Activated naive CD4-positive, alpha-beta T cell treated with anti-CD3 and anti-CD28 coated beads, Interleukin-2, amount 50 U/mL, for 72 hours (primary cell): ENCODE measurements at places on chromosomes 2 and 18. TPM values are rescaled to one million over a fixed set of nuclear protein-coding genes. Genes with fewer than 3 reads are reported as not detected.

DNA sequence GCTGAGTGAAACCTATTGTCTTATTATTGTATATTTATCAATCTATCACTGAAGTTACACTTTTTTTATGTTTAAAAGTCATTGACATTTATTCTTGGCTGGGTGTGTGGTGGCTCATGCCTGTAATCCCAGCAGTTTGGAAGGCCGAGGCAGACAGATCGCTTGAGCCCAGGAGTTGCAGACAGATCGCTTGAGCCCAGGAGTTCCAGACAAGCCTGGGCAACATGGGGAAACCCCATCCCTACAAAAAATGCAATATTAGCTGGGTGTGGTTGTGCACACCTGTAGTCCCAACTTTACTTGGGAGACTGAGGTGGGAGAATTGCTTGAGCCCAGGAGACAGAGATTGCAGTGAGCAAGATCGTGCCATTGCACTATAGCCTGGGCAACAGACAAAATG, 97.8 kb downstream of the EPC2 start:
- DNase-seq = no peak

DNA sequence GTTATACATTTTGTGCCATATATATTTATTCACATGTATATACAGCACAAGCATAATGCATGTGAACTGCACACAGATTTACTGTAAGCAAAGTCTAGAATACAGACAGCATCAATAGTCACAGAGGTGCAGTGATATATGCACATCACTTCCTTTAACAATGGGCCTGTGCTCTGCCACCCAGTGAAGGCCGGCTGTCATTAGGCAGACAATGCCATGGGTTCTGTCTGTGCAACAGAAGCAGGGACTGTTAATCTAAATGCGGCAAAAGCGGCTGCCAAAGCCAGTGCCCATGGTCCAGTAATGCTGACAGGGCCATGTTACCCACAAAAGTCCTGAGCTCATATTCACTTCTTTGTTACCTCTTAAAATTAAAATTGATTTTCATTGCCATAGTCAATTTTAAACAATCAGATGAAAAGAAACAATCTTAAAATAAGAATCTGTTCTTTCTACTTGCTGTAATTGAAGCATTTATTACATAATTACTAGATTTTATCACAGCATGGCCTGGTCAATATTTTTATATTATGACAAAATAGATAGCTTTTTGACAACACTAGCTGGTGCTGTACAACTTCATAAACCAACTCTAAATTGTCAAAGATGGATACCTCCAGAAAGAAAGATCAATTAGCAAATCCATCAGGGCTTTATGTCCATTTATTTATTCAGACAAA, 232.0 kb downstream of the STK39 start:
- DNase-seq = no peak

DNA sequence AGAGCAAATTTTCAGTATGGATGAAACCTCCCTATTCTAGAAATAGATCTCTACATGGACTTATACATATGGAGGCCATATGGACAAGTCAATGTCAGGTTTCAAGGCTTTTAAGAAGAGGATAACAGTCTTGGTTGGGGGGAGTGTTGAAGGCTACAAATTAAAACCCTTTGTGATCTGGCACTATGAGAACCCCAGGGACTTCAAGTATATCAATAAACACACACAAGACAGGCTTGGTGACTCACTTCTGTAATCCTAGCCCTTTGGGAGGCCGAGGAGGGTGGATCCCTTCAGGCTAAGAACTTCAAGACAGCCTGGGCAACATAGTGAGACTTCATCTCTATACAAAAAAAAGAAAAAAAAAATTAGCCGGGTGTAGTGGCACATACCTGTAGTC, 127.2 kb upstream of the SP5 start:
- DNase-seq = no peak

GRCh38 chr18:9695605-9696004, 12.5 kb upstream of the RAB31 start:
- no peak for DNase-seq

The POTEI gene
- not detected for total RNA-seq

DNA sequence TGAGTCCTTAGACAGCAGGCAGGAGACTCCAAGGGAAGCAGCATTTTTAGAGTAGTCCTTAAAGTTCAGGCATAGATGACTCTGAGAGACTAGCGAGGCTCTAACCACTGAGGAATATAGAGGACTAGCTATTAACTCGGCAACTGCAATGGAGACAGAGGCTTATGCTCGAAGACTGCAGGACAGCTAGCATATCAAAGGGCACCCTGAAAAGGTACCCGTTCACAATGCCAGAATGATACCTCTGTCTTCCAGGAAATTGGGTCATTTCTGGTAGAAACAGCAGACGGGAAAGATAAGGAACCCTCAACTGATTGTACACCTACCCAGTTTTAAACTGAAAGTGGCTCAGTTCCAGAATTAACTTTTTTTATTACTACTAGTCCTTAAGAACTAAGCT, 1204.0 kb upstream of the ZEB2 start:
- DNase-seq = no peak

- DNase-seq = no peak
Measured at GRCh38 chr2:150528861-150529801, 41.7 kb upstream of the RND3 start.

DNA sequence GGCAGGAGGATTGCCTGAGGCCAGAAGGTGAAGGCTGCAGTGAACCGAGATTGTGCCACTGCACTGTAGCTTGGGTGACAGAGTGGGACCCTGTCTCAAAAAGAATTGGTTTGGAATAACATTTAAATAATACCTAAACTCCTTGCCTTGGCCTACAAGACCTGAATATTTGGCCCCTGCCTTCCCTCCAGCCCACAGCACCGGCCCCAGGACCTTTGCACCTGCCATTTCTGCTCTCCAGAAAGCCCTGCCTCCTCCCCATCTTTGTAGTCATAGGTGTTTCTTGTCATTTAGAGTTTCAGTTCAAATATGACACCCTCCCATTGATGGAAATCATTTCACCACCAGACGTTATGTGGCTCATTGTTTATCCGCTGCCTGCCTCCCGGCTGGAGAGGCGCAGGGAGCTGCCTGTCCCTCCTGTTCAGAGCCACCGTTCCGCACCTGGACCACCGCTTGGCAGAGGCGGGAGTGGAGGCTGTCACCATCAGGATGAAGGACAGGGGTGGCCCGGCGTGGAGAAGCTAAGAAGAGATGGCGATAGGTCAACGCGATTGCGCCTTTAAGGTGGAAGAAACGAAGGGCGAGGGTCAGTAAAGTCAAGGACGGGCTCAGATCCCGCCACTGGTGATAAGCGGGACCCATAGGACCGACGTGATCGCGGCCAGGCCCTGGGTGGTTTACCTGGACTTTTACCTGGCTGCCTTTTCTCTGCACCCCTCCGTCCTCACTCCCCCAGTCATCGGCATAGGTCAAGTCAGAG, 638 bp upstream of the LPIN1 start:
- DNase-seq = no peak

The B4GALT6 gene
- 7.7 TPM for total RNA-seq

The CTAGE1 gene
- not detected for total RNA-seq

The CDK5R2 gene
- total RNA-seq = not detected

The LIMS2 gene
- 15.5 TPM for total RNA-seq

DNA sequence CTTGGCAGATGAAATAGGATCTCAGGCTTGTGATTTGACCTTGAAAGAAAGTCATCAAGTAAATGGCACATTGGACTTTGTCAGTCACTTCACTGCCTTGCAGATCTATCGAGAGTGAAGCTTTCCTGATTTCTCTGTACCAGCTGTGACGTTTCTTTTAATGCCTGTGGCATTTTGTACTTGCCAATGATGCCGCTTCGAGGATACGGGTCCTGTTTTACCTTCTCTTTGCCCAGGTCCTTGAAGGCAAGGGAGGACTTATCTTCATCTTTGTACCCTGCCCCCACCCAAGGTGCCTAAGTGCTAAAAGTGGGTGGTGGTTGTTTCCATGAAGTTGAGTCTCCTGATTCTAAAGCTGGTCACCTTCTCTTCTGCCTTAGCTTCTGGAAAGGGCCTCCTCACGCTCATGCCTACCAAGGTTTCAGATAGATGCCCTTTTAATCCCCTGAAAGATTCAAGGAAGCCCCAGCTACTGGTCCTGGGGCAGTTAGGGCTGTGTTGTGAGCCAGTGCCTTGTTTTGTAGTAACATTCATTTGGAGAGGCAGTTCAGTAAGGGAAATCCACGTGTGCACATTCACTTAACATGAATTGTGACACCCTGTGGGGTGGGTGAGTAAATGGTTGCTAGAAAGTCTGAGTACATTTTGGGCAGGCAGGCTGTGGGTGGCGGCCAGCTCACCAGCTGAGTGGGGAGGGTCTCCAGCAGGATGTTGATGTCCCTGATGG, 6.1 kb downstream of the LBH start:
- DNase-seq = no peak

The GPR39 gene
- total RNA-seq = not detected

The ST8SIA3 gene
- total RNA-seq = not detected

DNA sequence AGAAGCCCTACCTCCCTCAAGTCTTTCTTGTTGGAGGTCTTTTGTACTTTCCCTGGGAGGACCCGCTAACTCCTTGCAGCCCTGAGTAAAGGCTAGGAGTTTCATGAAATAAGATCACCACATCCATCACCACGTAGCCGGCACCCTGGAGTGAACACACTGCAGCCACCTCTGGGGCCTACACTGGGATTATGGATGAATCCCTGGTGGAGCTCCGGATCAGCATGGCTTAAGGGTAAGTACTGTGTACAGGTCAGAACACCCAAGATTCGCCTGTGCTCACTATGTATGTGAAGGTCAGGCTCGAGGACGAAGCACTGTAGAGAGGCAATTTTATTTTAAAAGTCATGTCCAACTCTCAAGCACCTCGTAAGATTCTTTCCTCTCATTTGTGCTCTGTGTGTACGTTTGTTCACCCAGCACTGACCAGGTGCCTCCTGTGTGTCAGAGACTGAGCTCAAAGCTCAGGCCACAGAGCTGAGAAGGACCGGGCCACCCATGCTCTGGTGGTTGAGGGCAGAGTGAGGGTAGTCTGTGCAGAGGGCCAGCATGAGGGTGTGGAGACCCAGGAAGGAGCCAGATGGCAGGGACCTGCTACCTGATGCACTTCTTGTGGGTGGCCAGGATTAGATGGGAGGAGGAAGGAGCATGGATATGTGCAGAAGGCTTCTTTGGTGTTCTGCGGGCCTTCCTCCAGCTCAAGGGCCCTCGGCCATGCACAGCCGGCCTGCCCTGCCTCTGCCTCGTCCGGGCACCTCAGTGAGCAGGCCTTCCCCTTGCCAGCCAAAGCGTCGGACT, 66.7 kb upstream of the TFCP2L1 start:
- DNase-seq = no peak

DNA sequence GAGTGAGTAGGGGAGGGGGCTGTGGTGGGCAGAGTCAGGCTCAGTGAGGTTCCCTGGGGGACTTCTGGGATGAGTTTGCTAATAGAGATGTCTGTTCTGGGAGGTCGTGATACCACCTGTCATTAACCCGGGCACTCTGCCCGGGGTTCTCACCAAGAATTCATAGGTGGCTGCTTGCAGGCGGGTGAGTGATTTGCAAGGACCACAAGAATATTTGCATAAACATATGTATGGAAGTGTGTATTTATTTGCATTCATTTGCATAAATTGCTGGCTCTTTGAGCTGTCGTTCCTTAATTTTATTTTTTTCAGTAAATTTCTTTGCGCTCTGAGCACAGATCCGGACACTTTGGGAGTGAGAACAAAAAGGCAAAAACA, 260.0 kb downstream of the ATAD2B start:
- DNase-seq = no peak

The TCF7L1 gene
- total RNA-seq = 0.11 TPM

DNA sequence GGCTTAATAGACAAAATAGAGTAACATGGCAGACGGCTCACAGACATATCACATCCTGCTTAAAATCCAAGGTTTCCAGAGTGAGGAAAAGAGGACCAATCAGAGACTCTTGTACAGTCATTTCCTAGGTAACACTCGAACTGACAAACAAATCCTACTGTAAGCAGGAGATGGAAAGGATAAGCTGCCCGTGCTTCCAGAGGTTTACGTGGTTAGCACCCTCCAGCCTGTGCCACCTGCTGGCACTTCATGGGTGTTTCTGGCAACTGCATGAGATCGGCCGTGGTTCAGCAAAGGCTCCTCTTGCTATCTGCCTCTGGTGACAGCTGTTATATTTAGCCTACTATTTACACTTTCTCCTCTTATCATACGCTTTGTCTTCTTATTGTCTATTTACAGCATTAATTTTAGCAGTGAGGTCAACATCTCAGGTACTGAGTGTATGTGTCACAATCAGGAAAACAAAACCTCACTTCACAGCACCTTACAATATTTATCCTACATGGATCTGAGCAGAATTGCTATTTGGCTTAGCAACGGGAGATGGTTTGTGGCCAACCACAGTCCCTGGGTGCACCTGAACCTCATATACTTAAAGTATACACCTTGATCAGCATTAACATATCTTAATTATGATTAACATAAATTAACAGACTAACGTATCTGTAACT, 226.9 kb downstream of the TMEM163 start:
- no peak for DNase-seq

DNA sequence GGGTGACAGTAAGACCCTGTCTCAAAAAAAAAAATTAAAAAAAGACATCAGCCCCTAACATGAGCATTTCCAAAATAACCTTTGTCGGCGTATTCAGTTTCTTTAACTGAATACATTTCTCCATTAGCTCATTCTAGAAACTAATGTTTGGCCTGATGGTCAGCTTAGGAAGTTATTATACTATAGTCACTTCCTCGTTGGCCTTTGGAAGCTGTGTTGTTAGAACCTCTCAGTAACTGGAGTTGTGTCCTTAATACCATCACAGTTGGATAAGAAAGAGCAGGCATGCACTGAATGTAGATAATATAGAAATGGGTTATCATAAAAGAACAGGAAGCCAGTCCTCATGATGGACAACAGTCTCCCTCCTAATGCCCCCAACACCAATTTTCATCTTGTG, 112.8 kb downstream of the ANTXR1 start:
- no peak for DNase-seq

GRCh38 chr2:168705534-168706470, 96.6 kb upstream of the NOSTRIN start:
- DNase-seq = no peak

DNA sequence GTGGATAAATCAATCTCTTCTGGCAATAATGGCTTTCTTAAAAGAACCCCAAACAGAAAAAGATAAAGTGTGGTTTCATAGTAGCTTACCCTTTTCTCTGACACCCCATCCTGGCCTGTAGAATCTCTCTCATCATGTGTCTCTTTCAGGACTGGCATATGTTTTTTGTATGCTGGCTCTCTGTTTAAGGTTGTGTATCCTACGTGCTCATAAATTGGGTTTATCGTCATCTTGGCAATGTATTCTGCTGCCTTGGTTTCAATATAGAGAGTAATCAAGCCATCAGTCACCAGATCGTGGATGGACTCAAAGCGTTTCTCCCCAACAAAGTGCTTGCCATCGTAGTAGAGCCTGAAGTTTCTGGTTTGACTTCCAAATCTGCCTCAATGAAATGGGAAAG, 113.5 kb upstream of the CHRNA1 start:
- DNase-seq = no peak

The C2orf80 gene
- total RNA-seq = not detected

- DNase-seq = no peak
Measured at GRCh38 chr2:42755191-42755880, 8.6 kb downstream of the OXER1 start.

DNA sequence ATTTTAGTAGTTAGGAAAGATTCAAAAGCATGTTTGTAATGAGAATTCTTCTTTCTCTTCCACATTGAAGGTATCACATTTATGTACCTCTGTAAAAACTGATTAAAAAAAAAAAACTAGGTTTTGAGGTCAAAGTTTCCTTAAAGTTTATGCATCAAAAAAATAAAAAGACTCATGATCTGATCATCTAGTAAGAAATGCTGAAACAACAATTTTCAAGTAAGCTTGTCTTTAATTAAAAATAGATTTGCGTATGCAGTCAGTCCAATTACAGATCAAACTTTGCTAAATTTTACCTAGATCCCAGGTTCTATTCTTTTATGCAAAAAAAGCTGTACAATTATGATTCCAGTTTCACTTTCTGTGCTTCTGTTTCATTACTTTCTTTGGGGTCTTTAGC, 409.0 kb downstream of the XIRP2 start:
- DNase-seq = no peak
